ENCODE measurements at places on chromosomes 2 and 18. TPM values are rescaled to one million over a fixed set of nuclear protein-coding genes. Genes with fewer than 3 reads are reported as not detected.

DNA sequence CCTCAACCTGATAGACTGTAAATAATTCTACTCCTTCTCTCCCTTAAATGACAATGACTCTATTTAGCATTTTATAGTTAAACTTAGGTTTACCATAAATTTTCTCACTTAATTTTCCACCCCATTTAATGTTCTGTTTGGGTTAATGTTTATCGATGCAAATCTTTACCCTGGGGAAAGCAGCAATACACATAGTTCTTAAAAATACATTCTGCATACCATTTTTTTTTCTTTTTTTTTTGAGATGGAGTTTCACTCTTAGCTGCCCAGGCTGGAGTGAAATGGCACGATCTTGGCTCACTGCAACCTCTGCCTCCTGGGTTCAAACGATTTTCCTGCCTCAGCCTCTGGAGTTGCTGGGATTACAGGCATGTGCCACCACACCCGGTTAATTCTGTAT lies 14.0 kb downstream of the STAM2 start:
- no peak for DNase-seq

GRCh38 chr2:37769551-37769950 lies 98.1 kb upstream of the CDC42EP3 start:
- no peak for DNase-seq

DNA sequence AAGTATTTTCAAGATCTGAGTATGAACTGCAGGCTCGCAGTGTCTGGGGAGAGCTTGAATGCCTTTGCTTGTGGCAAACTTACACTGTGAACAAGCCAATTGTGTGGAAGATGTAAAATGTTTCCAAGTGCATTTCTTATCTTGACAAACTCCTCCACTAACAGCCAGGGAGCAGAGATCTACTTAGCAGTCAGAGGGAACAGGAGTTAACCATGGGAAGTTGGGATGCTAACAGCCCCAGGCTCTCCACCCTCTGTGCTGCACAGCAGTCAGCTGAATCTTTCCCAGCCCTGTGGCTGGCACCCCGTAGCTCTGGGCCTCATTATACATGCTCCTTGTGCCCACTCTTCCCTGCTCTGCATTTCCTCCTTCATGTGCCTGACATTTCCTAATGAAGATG lies 450.2 kb downstream of the TSN start:
- DNase-seq, result no peak

DNA sequence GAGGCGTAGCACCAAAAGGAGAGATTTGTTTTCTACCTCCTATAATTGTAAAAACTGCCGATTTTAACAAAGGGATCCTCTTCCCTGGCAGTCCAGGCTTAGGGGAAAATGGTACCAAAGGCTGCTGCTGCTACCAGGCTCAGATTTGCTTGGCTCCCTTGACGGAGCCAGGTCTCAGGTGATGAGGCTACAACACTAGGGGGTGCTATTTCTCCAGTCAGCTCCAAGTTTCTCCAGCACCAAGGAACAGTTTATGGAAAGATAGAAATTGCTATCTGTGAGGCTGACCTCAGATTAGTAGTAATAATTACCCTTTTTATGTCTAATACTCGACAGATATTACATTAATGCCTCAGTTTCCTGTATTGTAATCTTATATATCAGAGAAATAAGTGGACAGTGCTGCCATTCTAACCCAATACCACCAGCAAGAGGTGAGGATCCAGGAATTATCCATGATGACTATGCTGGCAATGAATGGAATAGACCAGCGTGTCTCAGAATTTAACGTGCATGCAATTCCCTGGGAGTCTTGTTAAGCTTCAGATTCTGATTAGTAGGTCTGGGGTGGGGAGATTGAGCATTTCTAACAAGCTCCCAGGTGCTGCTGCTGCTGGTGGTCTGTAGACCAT lies 111.3 kb downstream of the ESCO1 start:
- no peak for DNase-seq

DNA sequence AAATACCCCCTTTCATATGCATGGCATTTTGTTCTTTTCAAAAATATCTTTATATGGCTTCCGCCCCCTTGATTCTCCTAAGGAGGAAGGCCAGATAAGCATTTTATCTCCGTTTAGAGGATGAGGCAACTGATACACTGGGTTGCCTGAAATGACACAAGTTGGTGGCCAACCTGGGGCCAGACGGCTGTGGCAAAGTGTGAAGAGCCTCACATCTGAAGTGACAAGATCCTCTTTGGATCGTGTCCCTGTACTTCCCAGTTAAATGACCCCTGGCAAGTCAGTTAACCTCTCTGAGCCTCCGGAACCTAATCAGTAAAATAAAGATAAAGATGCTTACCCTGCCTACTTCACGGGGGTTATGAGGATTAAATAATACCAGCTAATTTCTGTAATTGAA lies 4.6 kb downstream of the SETBP1 start:
- no peak for DNase-seq

- peak; percentile 87 for DNase-seq
Measured at GRCh38 chr2:96951125-96951654, 35.2 kb downstream of the FAM178B start.

GRCh38 chr18:5582849-5583681 lies 39.3 kb upstream of the EPB41L3 start:
- DNase-seq, result no peak

DNA sequence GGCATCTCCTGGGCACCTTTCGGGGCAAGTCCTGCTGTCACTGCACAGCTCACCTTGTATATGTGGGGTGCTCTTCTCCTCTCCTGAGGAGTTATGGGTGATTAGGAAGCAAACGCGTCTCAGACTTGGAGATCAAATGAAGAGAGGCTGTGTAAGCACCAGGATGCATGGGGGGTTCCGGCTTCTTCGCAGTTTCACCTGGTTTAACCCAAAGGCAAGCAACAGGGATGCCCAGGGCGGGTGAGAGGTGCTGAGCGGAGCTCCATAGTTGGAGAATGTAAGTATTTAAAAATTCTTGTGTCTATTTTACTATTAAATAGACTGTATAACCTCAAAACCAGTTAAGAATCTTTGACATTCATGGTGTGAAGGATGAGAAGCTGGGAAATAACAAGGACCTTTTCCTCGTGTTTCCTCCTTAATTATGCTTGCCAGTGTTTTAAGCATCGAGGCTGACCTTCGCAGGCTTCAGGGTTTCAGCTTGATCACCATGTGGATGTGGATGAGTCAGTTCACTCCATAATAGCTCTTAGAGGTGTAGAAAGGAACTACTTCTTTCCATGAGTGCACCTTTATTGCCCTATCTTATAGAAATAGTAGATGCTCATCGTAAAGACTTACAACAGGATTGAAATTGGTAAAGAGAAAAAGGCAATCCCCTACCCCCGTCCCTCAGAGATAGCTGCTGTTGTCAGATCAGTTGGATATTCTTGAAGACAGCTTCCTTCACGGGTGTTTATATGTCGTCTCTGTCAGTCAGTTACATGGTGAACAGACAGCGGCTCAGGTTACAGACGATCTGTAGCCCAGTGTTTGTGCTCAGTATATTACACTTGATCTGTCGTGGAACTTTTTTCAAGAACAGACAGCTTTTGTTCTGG lies 201.1 kb downstream of the AGAP1 start:
- DNase-seq, result no peak

GRCh38 chr2:120794716-120795115 lies 59.0 kb downstream of the GLI2 start:
- DNase-seq, result no peak

DNA sequence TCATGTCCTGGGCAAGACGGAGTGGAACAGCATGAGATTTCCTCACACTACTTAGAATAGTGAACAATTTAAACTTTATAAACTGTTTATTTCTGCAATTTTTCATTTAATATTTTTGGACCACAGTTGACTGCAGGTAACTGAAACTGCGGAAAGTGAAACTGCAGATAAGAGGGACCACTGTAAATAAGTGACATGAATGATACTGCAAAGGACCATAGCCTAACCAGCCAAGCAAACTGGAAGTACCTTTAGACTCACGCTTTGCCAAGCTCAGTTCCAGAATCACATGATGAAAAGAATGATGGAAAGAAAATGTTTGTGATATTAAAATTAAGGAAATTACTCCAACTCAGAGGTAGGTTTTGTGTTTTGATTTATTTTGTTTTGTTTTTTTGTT lies 94.6 kb upstream of the ITGA4 start:
- no peak for DNase-seq

GRCh38 chr2:10236571-10237391 lies 65.9 kb upstream of the HPCAL1 start:
- DNase-seq, result peak; percentile 49

GRCh38 chr18:23588836-23589560 lies 2.7 kb upstream of the NPC1 start:
- DNase-seq, result no peak

GRCh38 chr2:8987410-8987809 lies 16.1 kb downstream of the MBOAT2 start:
- no peak for DNase-seq

GRCh38 chr2:229492034-229492433 lies 220.9 kb upstream of the PID1 start:
- DNase-seq, result no peak

The DPP10 gene
- 3.6 TPM for total RNA-seq

The RBM44 gene
- 1.7 TPM for total RNA-seq

The LIMS2 gene
- total RNA-seq, result 232 TPM

The B4GALT6 gene
- 4.6 TPM for total RNA-seq

The AKAIN1 gene
- not detected for total RNA-seq

The NGEF gene
- total RNA-seq, result 0.28 TPM

The UGGT1 gene
- 19.8 TPM for total RNA-seq
